SK-MEL-5 (cell line): ENCODE measurements at places on chromosomes 1 and 21.

DNA sequence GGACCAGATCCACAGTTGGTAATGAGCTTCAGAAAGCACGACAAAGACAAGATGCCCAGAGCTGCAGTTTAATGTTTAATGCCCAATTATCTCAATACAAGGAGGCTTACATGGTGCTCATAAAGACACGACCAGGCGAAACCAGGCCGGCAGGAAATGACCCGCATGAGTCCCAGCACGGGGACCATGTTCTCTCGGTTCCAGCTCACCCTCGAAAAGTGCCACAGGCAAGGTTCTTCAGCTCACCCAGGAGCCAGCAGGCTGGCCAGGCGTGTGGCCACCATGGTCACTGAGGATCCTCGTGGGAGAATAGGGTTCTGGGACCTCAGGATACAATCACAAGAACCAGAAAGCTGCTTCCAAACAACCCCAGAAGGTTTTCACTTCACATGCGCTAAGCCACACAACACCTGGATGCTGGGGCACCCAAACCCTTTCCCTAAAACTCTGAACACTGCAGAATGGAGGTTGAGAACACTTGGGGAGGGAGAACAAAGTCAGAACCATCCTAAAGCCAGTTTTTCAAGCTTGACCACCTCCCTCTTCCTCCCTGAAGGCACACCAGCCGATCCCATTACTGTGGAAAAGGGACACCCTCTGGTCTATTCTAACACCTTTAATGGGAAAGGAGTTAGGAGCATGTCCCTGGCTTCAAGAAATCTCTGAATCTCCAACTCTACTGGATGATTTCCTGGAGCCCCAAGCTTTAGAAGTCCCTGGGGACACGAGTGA is 22.6 kb upstream of the ASAP3 start:
- DNase-seq: no peak

DNA sequence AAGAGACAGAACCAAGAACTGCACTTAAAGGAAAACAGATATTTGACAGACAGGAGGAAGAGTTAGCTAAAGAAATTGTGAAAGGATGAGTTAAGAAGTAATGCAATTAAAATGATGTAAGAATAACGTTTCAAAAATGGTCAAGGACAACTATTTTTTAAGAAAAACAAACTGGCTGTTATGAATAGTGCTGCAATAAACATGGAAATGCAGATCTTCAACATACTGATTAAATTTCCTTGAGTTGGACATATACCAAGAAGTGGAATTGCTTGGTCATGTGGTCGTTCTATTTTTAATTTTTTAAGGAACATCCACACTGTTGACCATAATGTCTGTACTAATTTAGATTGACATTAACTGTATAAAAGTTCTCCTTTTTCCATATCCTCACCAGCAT is 23.1 kb upstream of the PHTF1 start:
- DNase-seq: no peak

DNA sequence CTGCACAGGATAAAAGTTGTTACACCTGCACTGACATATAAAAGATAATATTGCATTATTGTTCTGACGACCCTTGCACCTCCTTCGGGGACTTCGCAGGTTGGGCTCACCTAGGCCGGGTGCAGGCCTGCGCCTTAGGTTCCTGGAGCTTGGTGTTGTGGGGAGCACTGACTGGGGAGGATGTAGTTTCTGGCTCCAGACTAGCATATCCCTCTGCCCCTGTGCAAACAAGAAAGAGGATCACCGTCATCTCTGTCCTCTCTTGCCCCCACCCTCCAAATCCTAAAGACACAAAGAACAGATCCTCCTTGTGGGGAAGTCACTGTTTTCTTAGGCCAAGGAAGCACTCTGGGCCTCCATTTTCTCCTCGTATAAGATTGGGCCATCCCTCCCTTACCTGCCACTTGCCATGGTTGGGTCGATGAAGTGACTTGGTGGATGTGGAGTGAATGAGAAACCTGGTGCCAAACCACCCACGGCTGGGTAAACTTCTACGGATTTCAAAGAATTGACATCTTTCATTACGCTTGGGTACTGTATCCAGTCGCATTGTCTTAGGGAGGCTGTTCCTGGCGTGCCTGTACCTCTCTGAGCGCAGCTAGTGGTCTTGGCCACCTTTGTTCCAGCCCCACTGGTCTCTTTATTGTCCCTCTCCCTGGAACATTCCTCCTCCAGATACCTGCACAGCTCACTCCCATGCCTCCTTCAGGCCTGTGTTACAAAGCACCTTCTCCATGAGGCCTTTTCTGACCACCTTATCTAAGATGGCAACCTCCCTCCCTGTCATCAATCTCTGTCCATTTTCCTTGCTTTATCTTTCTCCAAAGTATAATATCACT is 34.4 kb upstream of the PKP1 start:
- DNase-seq: no peak

- DNase-seq: no peak
Measured at GRCh38 chr21:21468003-21468402, 469.8 kb downstream of the NCAM2 start.

DNA sequence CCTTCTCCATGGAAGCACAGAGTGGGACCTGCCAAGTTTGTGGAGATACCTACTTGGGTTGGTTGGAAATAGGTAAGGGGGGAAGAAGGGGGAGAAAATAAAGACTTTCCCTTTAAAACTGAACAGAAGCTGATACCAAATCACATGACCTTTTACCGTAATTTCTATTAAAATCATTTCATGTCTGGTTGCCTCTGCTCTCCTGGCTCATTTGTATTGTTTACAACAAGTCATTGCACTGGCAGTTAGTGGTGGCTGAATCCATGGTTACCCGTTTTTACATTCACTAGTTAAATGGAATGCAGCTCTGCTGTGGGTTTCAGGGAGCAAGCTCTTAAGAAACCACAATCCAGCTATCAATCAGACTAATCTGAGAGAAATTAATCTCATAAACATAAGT is 353.7 kb upstream of the ESRRG start:
- DNase-seq: no peak

DNA sequence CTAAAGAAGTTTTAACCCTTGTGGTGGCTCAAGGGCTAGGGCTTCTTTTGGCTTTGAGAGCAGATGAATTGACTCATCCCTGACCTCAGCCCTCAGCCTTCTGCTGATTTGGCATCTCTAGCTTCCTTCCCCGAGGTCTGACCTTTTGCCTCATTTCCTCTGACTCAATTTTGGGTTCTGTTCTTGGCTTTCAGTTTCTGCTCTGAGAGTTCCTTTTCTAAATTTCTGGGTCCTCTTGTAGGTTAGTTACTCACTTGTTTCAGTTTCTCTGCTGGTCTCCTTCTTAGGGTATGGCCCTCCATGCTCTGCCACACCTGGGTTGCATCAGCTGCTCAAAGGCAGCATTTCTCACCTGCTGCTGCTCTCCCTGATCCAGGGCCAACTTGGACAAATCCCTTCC is 19.4 kb downstream of the PDE4B start:
- DNase-seq: peak; percentile 30

DNA sequence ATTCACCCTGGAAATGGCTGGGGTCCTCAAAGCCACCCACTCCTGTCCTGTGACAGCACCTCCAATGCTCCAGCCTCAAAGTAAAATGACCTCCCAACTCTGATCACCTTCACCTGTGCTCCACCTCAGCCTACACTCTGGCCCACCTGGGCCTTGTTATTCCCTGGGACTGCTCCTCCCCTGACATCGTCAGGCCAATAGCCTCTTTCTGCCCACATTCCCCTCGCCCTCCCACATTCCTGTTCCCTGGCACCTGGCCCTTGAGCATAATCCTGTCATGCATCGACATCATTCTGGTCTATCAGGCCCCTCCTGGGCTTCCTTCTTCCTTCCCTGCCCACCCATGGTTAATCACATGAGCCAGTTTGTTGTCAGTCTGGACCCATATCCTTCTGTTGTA is 13.2 kb upstream of the BCAR3 start:
- DNase-seq: no peak
